ENCODE measurements at places on chromosomes 12 and 14.
A peak's percentile ranks its signal among the peaks of the same experiment; 100 is the strongest.

- no peak for DNase-seq
These were observed 146.6 kb downstream of the RBM19 start for GRCh38 chr12:113819495-113819894.

GRCh38 chr12:28998662-28999120, 150.4 kb upstream of the FAR2 start:
- DNase-seq: no peak

DNA sequence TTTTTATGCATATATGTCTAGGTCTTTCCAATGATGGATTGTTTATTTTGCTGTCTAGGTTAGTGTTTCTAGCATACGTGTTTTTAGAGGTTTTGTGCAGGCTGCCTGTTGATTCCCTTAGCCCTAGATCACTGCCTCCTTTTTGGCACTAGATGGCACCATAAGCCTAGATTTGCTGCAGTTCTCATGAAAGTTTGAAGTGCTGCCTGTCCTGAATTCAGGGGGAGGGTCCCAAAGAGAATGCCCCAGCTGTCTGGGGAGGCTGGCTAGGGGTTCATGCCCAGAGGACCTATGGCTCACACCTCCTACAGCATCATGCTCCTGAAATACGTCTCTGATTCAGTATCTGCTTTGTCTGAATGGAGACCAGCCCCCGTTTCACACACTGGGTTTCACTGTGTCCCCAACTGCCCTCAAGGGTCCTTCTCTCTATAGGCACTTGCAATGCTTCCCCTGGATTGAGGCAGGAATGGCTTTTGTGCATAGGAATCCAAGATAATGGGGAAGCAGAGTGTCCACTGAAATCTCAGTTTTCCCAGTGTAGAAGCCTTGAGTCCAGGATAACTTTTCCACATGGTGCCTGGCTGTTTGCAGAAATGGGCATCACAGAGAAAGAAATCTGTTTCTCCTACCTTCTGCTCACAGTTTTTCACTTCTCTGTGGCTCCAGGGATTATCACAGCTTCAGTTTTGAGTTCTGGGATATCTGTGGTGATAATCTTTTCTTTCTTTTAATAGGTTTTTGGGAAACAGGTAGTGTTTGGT, 14.2 kb upstream of the TXNRD1 start:
- DNase-seq: no peak

DNA sequence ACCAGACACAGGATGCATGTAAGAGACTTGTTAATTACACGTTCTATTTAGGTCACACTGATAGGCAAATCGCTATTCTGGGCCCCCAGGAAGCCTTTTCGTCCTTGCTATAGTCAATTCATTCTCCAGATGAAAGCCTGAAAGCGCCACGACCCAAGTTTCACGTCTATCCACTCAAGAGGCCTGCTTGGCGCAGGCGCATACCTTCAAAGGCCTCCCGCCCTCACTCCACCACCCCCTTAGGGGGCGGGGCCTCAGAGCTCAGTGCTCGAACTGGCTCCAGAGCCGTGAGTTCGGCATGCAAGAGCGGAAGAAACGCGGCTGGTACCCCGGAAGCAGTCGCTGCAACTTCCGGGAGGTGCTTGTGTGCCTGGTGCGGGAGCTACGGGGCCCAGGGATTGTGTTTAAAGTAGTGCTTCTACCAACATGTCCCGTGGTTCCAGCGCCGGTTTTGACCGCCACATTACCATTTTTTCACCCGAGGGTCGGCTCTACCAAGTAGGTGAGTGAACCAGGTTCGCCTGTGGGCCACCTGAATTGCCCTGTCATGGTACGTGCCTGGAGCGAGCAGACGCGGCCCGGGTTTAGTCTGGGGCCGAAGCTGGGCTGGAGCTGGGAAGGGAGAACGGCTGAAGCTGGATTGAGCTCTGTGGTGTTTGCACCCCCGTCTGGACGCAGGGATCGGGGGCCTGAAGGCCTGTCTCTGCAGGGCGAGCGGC, at the start of gene PSMA6:
Gene PSMA6, plus strand, starts transcription at position 332 of the 719 bp plus-strand sequence. Its CDS starts 95 bp downstream, at position 427.
- DNase-seq: peak; percentile 99

DNA sequence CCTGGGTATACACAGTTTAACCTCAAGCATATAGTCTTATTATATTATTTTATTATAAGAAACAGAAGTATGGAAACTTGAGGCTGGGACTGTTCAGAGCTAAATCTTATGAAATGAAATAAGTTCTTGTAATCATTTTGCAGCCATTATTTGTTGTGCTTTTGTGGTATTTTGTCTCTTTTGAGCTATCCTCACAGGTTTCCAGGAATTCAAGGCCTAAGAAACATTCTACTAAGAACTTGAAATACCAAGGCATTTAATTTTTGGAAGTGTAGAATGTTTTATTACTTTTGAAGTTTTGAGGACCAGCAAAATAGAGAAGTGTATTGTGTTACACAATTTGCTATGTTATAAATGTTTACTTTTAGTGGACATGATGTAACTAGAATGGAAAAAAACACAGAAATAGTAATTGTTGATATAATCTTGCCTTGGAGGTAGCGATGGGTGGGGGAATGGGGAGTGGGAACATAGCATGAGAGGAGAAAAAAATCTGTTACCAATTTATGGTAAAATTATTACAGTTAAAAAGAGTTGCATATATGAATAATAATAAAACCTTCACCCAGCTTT, 81.7 kb downstream of the CRADD start:
- no peak for DNase-seq

GRCh38 chr12:83122623-83122934, 435.9 kb downstream of the TMTC2 start:
- DNase-seq: no peak

DNA sequence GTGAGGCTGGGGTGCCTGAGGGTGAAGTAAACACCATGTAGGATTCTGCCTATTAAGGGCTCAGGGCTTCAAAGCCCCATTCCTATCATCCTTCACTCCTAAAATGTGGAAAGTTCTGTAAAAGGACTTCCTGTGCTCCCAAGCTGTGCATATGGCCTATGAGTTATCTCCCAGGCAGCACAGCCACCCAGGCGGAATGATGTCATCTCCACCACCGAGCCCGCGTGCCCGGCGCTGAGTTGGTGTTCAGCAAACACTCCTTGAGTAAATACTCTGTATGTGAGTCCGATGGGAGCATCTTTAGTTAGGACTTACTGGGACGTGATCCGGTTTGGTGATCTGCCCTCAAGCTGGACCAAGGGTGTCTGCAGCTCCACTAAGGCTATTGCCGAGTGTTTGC, 437.3 kb downstream of the MED13L start:
- DNase-seq: no peak

GRCh38 chr12:108495054-108495453, 20.0 kb upstream of the FICD start:
- no peak for DNase-seq

All from sigmoid colon (tissue), 7 donors.